ENCODE measurements at places on chromosomes 13 and 19.

- no peak for DNase-seq
Observed at GRCh38 chr13:97005625-97006262, 11.5 kb upstream of the OXGR1 start.

GRCh38 chr19:4559569-4559968 lies at the start of gene SEMA6B:
TSS of gene SEMA6B (minus strand) at chr19:4559684. CDS start at chr19:4558457, 1,227 bp downstream.
- no peak for DNase-seq

DNA sequence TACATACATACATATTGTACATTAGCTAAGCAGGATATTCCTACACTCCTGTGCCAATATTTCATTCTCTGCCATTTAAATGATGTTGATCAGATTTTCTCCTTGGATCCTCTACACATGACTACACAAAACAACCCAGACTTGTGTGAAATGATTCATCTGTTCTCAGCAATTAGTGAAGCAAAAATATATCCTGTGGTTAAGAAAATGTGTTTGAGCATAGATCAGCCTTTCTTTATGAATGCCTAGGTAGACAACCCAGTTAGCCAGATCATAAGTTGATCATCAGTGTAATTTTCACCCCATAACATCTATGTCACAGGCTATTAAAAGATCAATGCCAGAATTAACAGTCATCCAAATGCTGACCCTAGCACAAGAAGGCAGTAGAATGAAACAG lies 275.2 kb upstream of the EDNRB start:
- no peak for DNase-seq

GRCh38 chr13:33744589-33745369 lies 73.2 kb upstream of the RFC3 start:
- DNase-seq, result no peak

GRCh38 chr13:19605161-19605955 lies 28.1 kb upstream of the MPHOSPH8 start:
- no peak for DNase-seq

DNA sequence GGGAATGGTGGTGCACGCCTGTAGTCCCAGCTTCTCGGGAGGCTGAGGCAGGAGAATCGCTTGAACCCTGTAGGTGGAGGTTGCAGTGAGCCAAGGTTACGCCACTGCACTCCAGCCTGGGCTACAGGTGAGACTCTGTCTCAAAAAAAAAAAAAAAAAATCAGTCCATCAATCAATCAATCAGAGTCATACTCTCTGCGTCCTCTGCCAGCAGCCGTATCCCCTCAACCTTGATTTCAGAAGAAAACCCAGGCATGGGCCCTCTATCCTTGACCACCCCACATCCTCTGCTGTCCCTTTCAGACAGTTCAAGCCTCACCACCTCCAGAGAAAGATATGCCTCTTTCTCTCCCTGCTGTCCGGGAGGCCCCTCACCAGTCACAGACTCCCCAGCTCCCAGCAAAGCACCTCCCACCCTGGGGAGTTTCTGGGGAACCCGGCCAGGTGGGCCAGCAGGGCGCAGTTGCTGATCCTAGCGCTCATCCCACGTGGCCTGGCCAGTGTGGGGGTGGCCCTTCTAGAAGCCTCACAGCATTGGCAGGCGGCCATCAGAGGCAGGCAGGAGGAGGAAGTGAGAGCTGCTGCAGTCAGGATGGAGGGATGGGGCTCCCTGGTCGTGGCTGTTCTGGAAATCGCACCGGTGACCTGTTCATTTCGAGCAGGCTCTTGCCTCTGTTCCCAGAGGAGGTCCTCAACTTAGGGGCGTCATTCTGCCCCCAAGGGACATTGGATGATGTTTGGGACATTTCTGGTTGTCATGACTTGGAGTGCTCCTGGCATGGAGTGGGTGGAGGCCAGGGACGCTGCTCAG lies 10.2 kb upstream of the JSRP1 start:
- DNase-seq, result no peak

DNA sequence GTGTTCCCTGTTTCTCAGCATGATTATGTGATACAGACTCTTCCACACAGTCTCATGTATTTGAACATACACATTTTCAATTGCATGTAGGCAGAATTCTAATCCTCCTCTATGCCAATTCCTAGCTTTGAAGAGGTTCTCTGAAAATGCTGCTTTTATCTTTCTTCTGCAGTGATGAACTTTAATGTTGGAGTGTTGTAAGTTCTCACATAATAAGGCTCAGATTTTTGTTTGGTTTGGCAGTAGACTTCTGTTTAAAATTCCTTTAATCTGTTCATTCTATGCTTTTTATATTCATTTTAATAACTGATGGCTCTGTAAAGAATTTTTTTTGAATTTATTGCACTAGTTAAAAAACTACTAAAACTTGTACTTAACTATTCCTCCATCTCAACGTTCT lies 225.8 kb downstream of the GGACT start:
- no peak for DNase-seq

DNA sequence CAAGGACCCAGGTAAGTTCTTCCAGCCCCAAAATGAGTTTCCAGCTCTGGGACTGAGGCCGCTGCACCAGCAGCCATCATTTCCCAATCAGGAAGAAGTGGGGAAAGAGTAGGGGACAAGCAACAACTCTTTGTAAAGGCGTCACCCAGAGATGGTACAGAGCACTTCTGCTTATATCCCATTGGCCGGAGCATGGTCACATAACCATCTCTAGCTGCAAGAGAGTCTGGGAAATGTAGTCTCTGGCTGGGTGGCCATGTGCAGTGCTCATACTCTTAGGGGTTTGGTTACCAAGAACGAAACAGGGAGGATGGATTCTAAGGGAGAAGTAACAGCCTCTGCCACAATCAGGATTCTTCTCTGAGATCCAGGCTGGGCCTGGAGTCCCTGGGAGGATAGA lies 26.3 kb downstream of the CKM start:
- no peak for DNase-seq

DNA sequence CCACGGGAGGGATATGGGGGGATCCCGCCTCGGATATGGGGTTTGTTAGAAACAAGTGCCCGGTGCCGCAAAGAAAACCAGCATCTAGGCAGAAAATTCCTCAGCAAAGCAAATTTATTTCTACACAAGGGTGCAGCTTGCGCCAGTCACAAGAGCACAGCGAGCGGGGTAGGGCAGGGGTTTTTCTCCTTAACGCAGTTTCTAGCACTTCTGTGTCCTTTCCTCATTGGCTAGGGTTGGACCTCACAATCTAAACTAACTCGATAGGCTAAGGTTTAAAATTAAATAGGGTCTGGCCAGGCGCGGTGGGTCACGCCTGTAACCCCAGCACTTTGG lies 595 bp downstream of the ZNF440 start:
- DNase-seq, result no peak

GRCh38 chr13:113196970-113197737 lies 11.3 kb downstream of the PCID2 start:
- no peak for DNase-seq

DNA sequence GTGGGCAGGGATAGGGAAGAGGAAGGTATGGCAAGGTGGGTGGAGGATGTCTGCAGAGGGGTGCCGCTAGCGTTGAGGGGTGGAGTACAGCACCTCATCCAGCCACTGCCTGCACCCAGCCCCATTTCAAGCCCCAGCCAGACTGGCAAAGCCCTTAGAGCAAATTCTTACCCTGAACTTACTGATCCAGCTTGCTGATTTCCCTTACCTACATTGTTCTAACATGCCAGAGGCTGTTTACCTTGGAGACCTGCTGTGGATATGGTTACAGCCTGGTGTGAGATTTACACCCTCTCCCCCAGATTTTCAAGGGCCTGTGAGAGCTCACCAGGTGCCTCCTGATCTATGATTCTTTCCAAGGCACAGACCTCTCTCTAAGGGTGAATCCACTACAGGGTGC lies 86.0 kb downstream of the ZNF726 start:
- DNase-seq, result no peak

DNA sequence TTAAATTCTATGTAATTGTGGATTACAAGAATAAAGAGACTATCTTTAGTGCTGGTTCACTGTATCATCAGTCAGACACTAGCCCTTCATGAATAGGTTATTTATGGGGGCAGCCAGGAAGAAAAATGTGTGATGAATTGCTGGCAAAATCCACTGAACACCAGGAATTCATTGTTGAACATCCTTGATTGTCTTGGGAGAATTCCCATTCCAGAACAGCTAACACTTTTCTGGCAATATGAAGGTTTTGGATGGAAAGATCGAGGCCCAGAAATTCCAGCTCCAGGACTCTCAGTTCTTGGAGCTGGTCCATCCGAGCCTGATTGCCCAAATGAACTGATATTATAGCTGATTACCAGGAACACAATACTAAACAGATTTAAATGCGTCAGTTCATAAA lies 11.5 kb upstream of the SPART start:
- no peak for DNase-seq

DNA sequence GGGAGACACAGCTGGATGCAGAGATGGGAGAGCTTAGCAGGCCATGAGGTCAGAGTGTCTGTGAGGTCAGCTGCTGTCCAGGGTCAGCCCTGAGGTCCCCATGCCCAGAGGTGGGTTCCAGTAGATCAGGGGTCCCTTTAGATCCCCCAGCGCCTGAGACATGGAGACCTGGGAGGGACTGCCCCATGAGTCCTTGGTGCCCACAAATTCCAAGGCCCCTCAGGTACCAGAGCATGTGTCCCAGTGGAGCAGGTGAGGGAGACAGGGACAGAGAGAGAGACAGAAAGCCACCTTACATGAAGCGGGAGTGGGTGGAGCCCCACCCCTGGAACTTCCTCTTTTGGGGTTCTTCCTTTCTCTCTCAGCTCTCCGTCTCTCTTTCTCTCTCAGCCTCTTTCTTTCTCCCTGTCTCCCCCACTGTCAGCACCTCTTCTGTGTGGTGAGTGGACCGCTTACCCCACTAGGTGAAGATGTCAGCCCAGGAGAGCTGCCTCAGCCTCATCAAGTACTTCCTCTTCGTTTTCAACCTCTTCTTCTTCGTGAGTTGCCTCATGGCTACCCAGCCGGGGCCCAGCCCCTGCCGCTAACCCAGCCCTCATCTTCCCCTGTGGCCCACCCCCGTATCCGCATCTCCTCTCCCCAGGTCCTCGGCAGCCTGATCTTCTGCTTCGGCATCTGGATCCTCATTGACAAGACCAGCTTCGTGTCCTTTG lies at the start of gene CD37:
Gene CD37 (plus strand): TSS at position 336 of the 713 bp plus-strand sequence. CDS start 135 bp downstream, at position 471.
- no peak for DNase-seq

GRCh38 chr13:110771194-110771593 lies 57.7 kb downstream of the ING1 start:
- no peak for DNase-seq

DNA sequence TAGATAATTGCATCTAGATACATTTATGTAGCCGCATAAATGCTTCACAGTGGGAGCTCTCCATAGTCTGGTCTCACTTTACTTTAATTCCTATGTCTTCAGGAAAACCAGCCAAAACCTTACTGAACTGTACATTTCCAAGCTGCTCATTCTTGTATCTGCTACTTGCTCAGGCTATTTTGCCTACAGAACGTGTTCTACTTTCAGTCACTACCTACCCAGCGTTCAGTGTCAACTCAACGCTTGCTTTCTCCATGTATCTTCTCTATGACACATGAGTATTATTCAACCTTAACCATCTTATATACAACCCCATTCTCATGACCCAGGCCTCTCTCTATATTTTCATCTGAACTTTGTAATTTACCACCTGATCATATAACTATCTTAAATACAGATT lies 101.9 kb downstream of the KLF12 start:
- no peak for DNase-seq

- DNase-seq, result no peak
Observed at GRCh38 chr13:25352230-25352629, 19.5 kb upstream of the ATP8A2 start.
